ENCODE measurements at places on chromosomes 5 and 9.

DNA sequence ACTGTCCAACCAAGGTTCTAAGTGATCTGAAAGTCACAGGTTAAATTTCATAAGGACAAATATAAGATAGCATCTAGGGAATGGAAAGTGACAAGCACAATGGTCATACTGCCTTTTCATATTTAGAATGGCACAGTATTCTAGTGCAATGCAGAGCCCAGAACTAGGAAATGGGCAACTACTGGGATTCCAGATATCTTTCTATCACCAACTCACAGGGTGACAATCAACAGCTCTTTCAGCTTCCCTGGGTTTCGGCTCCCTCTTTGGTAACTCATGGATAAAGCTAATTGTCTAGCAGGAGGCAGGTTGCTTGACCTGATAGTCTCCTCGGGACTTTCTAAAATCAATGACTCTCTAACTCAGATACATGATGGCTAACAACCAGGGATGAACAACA is 60.4 kb downstream of the NR3C1 start:
- DNase-seq = no peak

GRCh38 chr9:99116003-99116411 is 11.1 kb downstream of the TGFBR1 start:
- no peak for DNase-seq

GRCh38 chr5:138385660-138386059 is 33.2 kb downstream of the KDM3B start:
- DNase-seq = no peak

DNA sequence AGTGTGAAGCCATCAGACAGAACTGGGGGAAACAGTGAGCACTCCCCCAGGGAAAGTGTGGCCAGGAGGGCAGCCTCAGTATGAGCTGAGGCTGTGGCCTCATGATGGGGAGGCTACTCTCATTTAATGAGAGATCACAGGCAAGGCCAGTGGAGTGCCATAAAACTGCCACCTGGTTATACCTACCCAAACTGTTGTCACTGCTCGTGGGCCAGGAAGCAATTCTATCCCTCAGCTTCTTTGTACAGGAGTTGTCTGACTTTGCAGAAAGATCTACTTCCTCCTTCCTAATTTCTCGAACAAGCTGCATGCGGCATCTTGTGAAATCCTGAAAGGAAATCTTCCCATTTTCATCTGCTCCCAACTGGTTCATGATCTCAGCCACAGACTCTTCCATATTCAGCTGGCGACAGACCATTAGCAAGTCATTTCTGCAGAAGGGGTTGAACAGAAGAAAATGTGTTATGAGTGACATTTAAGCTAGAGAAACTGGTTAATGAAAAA is 50.0 kb downstream of the TSSK1B start:
- DNase-seq = no peak

GRCh38 chr5:124789104-124789605 is 42.7 kb upstream of the ZNF608 start:
- no peak for DNase-seq

GRCh38 chr9:124297915-124298645 is 40.3 kb downstream of the NEK6 start:
- DNase-seq = no peak

DNA sequence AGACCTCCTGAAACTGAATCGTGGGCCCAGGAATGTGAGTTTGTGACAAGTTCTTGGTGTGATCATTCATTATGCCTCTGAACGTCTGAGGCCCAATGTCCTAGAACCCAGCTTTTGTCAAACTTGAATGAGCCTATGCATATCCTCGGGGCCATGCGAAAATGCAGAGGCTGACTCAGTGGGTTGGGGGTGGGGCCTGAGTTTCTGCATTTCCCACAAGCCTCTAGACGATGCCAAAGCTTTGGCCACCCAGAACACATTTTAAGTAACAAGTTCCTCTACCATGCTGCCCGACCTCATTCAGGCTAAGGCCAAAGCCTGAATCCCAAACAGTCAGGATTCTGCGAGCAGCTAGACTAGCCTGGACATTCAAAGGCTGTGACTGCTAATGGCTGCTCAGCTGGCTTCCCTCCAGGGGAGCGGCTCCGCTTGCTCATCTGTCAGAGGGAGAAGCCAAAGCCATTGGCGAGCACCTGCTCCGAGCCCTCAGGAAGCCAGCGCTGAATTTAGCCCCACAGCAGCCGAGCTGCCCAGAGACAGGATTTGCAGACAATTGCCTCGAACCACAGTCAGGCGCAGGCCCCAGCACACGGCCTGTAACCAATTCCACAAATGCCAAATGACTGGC is 177.5 kb downstream of the ZDHHC21 start:
- no peak for DNase-seq

DNA sequence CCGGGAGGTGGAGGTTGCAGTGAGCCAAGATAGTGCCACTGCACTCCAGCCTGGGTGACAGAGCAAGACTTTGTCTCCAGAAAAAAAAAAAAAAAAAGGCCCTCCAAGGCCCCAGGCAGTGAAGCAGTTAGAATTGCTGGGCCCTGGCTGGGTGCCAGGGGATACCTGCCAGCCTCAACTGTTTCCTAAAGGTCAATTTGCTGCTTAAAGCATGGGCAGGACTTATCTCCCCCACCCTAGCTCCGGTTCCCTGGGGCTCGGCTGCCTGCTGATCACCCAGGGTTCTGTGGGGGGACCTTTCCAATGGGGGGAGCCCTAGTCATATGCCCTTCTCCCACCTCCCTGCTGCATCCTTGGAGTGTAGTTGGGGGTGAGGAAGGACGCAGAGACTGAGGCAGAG is 25.7 kb downstream of the NCS1 start:
- no peak for DNase-seq

- no peak for DNase-seq
Measured at GRCh38 chr5:174982485-174982884, 258.1 kb downstream of the MSX2 start.

- DNase-seq = no peak
Measured at GRCh38 chr5:19986031-19986619, 1.9 kb downstream of the CDH18 start.

DNA sequence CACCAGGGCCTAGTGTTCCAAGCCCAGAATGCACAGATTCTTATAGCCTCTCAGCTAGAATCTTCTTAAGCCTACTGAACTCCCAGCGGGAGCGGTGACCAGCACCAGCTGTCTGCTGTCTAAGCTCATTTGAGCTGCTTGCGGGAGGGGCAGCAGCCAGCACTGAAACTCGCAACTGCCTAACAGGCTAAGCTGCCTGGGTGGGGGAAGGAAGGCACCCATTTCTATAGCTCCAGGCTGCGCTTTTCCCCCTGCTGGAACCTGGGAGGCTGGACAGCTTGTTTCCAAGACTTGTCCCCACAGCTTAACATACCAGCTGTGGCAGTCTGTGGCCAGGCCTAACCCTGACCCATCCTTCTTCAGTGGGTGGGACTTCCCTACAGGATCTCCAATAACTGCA is 512.9 kb downstream of the EFNA5 start:
- DNase-seq = no peak

DNA sequence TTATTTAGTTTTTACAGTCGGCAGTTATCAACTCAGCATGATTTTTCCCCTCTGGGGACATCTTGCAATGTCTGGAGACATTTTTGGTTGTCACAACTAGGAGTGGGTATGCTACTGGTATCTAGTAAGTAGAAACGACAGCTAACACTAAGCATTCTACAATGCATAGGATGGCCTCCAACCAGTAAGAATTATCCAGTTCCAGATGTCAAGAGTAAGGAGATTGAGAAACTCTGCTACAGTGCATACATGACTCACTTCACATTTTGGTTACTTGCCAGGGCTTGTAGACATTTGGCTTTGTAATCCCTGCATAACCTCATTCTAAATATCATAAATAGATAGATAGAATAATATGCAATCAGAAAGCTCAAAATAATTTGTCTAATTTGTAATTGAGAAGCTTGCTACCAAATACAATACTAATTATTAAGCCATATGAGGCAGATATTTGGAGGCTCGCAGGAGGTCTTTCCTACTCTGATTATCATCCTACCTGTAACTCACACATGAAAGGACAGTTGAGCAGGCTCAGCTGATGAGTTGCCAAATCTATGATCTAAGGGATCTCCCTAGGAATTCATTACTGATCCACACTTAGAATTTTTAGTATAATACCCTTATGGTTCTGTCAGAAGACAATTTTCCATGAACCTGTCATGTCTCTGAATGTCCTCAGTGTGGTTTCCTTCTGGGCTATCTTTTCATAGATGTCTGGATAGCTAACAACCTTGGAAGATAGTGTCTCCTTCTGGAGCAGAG is 346.9 kb upstream of the TLE4 start:
- no peak for DNase-seq

DNA sequence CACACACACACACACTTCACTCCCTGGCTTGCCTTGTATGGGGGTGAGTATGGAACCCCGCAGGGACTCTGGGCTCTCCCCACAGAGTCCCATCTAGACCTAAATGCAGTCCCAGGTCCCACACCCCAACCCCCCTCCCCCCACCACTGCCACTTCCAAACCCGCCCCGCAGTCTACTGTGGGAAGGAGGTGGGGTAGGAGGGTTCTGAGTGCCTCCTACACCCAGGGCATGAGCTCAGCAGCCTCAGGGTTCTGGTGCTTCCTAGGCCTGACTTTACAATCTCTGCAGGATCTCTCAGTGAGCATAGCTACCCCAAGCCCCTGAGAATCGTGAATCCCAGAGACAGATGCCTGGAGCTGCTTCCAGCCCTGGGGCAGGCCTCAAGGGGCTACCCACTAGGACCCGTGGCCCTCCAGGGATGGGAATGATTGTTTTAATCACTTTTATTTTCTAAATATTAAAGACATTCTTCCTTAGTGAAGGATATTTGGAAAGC is 1.5 kb upstream of the NACC2 start:
- no peak for DNase-seq

GRCh38 chr9:35262064-35262463 is 100.3 kb downstream of the UNC13B start:
- DNase-seq = no peak

DNA sequence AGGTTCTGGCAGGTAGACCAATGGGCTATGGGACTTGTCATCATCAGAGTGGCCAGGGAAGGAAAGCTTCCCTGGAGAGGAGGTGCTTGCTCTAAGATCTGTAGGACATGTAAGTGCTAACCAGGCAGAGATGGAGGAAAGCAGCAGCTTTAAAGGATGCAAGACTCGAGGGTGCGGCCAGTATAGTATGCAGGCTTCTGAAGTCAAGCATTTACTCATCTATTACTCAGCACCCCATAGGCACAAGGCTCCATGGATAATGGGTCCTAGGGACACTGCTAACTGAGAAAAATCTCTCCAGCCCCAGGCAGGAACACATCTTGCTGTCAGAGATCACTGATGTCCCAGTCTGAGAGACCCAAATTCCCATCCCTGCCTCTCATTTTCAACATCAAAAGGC is 49.7 kb downstream of the WWC1 start:
- DNase-seq = no peak

GRCh38 chr5:156758011-156758791 is 91.9 kb upstream of the PPP1R2B start:
- no peak for DNase-seq

DNA sequence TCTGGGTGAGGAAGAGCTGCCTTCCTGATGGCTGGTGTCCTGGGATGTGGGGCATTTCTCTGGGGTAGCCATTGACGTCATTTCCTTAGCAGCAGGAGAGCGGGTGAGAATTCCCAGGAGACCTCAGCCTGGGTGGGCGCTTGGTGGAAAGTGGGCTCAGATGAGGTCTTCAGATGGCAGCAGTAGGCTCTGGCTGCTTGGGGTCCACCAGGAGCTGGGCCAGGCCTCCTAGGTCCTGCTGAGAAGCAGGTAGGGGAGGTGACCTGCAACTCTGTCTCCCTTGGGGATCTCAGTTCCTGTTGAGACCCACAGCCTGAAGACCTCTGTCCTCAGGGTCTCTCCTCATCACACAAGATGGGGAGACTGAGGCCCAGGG is 31.5 kb downstream of the FAM163B start:
- DNase-seq = no peak

GRCh38 chr9:98797491-98797890 is 1.1 kb upstream of the ANKS6 start:
- no peak for DNase-seq

GRCh38 chr9:82480921-82481320 is 492.3 kb downstream of the SPATA31D1 start:
- DNase-seq = no peak

- no peak for DNase-seq
Measured at GRCh38 chr5:100803397-100803796, 99.7 kb downstream of the ST8SIA4 start.

DNA sequence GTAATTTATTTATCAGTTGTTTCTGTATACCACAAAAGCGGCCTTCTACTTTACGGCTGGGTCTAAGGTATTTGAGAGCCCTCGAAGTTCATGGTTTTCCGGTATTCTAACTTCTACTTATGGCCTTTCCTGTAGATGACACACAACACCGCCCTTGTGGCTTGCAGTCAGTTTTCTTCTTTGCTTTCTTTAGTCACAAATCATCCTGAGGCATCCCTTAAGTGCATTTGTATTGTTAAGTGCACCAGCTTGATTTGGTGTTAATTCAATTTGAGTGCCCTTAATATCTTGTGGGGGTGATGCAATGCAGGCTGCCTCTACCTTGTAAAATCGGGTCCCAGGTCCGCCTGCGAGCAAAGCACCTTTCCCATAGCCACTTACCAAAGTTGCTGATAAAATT is 511.9 kb downstream of the CCDC171 start:
- DNase-seq = no peak

DNA sequence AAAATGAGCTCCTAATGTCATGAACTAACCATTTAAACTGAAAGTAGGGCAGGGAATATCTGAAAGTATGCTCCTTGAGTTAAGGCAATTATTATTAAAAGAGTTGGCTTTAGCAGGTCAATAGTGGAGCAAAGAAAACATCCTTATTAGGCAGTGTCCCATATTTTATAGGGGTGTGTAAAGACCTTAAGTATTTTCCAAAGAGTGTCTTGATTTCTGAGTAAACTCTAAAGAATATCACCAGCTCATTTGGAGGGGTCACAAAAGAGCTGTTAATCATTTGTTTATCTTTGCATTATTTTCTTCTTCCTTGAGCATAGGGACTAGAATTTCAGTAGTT is 109.3 kb downstream of the MUSK start:
- DNase-seq = no peak

- DNase-seq = no peak
Measured at GRCh38 chr9:129402931-129403778, 217.7 kb downstream of the C9orf50 start.

DNA sequence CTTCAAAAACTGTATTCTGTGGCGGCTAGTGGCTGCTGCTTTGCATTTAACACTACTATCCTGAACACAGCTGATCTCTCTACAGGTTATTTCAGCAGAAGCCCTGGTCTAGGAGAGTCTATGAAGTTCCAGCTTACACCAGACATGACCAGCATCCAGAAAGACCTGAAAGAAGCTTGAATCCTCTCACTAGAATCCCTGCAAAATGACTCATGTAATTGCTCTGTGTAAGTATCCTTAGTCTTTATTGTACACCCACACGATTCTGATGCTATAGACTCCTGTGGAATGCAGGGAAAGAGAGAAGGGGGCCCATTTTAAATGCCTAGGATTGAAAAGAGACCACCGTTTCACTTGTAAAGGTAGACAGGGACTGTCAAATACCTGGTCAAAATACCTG is 859 bp upstream of the GRIA1 start:
- DNase-seq = no peak

DNA sequence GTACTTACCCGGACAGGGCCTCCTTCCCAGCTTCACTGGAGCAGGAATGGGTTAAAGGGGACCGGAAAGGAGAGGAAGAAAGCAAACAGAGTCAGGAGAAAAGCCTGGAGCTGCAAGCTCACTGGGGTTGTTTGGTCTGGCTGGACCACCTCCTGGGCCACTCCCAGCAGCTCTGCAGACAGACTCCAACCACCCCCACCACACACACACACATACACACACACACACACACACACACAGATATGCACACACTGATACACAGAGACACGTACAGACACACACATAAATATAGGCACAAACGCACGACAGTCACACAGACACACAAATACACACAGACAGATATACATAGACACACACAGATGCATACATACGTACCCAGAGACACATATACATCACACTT is 34.9 kb upstream of the SYNPO start:
- DNase-seq = no peak
